ENCODE measurements at places on chromosomes 4 and X.
A peak's percentile ranks its signal among the peaks of the same experiment; 100 is the strongest.

DNA sequence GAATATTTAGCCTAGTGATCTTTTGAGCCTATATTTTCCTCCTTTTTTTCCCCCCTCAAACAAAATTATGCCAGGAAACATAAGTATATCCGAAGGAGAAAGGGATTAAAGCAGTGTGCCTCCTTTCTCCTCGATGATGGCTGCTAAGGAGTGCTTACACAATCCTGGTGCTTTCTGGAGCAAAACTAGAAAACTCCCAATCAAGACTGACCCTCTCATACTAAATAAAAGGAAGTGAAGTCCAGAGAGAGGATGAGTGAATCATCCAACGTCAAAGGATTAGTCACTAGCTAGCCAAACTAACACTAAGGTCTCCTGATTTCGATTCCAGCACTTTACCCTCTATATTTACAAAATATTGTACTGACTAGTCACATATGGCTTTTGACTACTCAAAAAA, 146.8 kb downstream of the PPP3CA start:
- DNase-seq, result no peak

DNA sequence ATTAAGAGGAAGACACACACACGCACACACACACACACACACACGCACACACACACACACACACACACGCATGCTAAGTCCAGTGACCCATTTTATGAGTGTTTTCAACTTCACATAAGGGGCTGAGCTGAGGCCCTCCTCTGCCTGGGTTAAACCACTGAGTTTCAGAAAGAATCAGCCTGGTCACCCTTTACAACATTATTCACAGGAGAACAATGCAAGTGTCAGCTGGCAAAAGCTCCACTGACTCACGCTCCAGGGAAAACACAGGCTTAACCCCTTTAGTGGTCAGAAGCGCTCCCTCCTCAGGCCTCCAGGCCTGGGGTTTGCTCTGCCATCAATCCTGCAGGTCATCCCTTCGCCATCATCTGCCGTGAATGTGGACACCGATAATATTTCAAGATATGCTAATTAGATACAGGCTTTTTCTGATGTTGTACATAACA, 46.9 kb downstream of the ACOX3 start:
- no peak for DNase-seq

DNA sequence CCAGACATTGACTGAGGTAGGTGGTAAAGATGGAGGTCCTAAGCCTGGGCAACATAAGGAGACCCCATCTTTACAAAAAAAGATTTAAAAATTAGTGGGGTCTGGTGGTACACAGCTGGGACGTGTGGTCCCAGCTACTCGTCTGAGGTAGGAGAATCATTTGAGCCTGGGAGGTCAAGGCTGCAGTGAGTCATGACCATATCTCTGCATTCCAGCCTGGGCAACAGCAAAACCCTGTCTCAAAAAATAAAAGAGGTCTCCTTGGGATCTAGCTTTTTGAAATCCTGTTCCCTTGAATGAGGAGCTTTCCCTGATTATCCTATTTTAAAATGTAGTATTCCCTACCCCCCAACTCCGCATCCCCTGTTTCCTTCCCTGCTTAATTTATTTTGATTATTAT, 78.7 kb upstream of the OGT start:
- no peak for DNase-seq

- DNase-seq, result no peak
These were observed 153.8 kb upstream of the AGA start for GRCh38 chr4:177596035-177596434.

GRCh38 chr4:3358656-3359055, 65.8 kb downstream of the RGS12 start:
- no peak for DNase-seq

DNA sequence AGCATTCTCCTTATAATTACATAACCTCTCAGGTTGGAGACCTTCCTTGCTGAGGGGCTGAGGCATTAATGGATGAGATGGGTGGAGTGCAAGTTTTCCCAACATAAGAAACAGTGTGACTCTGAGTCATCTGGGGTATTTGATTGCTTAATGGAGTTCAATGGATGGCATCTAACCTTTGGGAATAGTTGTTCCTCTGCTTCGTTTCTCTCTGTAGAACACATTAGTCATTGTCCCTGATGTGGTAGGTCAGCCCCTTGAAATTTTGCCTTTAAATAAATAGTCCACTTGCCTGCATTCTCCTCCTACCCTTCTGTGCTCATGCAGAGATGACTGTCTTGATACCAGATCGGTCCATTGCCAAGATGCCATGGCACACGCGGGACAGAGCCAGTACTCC, 38.6 kb downstream of the SLITRK2 start:
- DNase-seq, result no peak

- DNase-seq, result peak; percentile 56
These were observed 21.6 kb downstream of the CLDN34 start for GRCh38 chrX:9988762-9989161.

DNA sequence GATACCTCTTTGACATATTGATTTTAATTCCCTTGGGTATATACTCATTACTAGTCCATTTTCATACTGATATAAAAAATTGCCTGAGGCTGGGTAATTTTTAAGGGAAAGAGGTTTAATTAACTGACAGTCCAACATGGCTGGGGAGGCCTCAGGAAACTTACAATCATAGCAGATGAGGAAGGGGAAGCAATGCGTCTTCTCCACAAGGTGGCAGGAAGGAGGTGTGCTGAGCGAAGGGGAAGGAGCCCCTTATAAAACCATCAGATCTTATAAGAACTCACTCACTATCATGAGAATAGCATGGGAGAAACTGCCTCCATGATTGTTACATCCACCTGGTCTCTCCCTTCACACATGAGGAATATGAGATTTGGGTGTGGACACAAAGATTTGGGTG, 42.4 kb downstream of the MSX1 start:
- DNase-seq, result peak; percentile 58

DNA sequence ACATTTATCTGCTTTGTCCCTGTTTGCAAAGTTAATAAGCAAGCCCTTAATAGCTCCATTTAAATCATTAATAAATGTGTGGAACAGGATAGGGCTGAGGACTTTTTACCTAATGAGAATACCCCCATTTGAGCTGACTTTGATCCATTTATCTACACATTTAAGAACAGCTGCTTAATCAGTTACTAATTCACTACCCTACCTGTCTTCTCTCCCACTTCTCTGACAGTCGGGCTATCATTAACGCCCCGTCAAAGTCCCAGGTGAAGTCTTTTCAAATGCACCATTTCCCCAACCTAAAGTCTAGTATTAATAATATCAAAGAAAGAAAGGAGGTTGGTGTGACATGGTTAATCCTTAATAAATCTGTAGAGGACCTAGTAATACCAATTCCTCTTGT, 57.2 kb upstream of the NAP1L5 start:
- no peak for DNase-seq

DNA sequence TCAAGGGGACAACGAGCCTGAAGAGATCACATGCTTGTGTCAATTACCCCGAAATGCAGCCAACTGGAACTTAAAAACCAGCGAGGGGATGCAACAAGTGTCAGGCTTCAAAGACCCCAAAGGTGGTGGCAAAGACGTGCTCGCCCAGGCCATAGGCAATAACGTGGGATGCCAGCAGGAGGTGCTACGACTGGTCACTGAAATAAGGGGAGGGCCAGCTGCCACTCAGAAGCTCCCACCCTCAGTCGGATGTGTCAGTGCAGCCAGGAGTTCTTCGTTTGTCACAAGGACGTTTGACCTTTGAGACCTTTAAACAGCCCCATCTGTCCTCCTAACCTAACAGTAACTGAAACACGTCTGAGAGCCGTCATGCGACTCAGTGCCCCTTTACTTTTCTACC, 556.8 kb upstream of the PCDH10 start:
- no peak for DNase-seq

- no peak for DNase-seq
These were observed 225.5 kb downstream of the PALLD start for GRCh38 chr4:168722391-168722790.

GRCh38 chr4:16488084-16488483, 261.8 kb upstream of the TAPT1 start:
- DNase-seq, result no peak

- DNase-seq, result no peak
These were observed 22.0 kb downstream of the PPEF2 start for GRCh38 chr4:75880278-75880677.

- no peak for DNase-seq
These were observed 26.0 kb upstream of the NSUN7 start for GRCh38 chr4:40723728-40724127.

DNA sequence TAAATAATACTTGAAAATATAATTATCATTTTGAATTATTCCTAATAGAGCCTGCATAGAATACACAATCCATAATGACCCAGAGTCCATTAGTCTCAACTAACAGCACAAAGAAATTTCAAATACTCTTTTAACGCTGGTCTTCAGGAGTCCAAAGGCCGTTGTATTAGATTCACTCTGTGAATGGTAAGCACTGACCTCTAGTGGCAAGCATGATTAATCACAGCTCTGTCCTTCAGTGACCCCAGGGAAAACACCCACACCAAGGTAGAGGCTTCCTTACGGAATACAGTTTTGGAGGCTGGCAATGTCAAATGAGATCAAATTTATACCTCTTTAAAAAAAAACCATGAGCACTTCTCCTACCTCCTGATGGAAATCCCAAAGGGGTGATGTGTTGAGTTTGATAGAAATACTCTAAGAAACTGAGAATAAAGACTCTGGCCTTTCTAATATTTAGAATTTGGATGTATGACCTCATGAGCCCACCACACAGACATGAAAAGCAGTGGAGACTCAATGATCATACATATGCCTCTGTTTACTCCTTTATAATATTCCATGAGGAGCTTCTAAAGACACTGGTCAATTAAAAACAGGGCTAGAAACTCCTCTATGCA, 147.2 kb upstream of the DKK2 start:
- DNase-seq, result peak; percentile 82

GRCh38 chr4:87060957-87061356, 126.1 kb downstream of the AFF1 start:
- no peak for DNase-seq

GRCh38 chrX:2697741-2698299, 6.7 kb downstream of the CD99 start:
- DNase-seq, result peak; percentile 56

DNA sequence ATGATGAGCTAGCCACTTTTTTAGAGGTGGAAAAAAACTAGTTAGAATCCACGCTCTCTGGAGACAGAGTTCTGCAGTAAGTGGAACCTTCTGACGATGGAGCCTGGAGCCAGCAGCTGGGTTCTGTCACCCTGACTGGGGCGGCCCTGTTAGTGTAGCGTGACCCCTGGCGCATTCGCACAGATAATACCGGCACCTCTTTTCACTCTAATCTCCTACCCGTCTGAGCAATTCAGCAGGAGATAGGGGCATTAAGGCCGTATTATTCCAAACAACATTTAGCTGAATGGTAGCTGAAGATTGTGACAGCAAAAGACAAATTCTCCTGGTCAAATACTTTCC, 292.6 kb downstream of the FBXO8 start:
- DNase-seq, result no peak

DNA sequence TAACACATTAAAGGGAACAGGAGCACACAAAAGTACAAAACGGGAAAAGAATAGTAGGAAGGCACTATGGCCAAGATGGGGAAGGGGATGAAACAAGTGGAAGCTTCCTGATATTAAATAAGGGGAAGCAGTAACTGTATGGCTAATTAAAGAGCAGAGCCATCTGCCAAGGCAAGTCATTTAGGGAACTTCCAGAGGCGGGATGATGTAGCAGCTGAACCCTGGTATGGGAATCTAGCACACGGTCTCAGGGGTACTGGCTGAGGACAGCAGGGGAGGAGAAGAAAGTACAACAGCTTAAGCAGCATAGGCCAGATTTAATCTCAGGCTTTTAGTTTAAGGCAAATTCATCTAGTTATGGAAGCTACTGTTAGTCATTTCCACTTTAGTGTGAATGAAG, 59.1 kb downstream of the IGFBP7 start:
- DNase-seq, result no peak

DNA sequence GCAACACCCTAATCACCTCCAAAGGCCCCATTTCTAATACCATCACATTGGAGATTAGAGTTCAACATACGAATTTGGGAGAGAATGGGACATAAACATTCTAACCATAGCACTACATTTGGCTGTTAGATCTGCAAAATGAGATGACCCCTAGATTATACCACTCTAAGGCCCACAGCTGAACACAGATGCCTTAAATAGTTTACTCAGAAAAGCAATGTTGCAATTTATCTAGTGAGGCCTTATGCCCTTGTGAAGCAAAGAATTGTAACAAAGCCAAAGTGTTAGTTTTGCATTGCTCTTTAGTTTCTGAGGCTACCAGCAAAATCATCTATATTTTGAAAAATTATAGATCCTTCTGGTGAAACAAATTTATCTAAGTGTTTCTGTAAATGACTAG, 31.6 kb upstream of the ARHGEF6 start:
- DNase-seq, result no peak

GRCh38 chrX:2401590-2402360, 99.0 kb downstream of the DHRSX start:
- DNase-seq, result no peak

- no peak for DNase-seq
These were observed 73.6 kb upstream of the COX18 start for GRCh38 chr4:73142995-73143547.

DNA sequence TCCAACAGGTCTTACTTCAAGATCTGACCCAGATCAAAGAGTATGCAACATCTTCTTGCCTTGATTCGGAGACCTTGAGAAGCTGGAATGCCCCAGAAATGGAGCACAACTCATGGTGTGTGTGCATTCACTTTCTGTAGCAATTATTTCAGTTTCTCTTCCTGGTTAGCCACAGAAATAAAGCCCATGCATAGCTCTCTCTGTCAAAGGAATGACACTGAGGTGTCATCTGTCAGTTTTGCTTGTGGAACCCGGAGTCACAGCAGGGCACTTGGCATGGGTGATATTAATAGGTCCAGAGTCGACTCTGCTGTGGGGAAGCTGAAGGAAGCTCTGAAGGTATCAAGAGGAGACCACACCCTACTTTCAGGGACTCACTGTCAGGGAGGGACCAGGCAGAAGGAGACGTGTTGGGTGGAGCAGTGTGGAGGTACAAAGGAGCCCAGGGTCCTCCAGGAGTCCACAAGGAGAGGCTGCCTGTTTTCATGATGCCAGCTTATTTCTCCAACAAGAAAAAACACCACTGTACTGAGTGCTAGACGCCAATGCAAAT, 10.7 kb downstream of the CLNK start:
- no peak for DNase-seq

DNA sequence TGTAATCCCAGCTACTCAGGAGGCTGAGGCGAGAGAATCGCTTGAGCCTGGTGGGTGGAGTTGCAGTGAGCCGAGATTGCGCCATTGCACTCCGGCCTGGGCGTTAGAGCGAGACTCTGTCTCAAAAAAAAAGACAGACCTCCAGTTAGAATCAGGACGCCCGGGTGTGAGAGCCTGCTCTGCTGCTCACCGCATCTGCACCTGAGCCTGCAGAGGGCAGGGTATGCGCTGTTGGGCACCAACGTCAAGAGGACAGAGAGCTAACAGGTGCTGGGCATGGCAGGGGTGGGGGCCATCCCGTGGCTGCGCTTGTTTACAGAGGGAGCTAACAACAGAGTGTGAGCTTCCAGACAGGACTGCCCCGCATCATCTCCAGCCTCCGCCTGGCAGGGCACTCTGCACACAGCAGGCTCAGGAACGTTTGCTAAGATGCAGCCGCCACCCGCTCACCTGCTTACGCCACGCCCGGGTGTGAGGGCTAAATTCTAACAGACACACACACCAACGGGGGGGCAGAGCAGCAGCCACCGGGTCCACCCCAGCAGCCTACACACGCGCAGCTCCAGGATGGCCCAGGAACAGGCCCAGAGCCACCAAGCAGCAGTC, 50.0 kb upstream of the CPLX1 start:
- no peak for DNase-seq

GRCh38 chrX:55787063-55787462, 69.5 kb downstream of the RRAGB start:
- DNase-seq, result no peak
